ENCODE measurements at places on chromosomes 2 and 18. TPM values are rescaled to one million over a fixed set of nuclear protein-coding genes. Genes with fewer than 3 reads are reported as not detected.

TM4SF20 gene
- 6.9 TPM for total RNA-seq

TMEM198 gene
- 7.8 TPM for total RNA-seq

CYS1 gene
- total RNA-seq, result 0.79 TPM

HAAO gene
- 9.4 TPM for total RNA-seq

CTIF gene
- total RNA-seq, result 48.5 TPM

NCKAP5 gene
- total RNA-seq, result 7.7 TPM

KIF5C gene
- 38.9 TPM for total RNA-seq

CNTNAP5 gene
- 5.0 TPM for total RNA-seq

PARD6G gene
- total RNA-seq, result 21.8 TPM
